Activated CD8-positive, alpha-beta memory T cell treated with anti-CD3 and anti-CD28 coated beads, Interleukin-2, amount 10 ng/mL, durations not matched to agents 7 days and 5 days (primary cell): ENCODE measurements at places on chromosomes 3 and 15. TPM values are rescaled to one million over a fixed set of nuclear protein-coding genes. Genes with fewer than 3 reads are reported as not detected.

DNA sequence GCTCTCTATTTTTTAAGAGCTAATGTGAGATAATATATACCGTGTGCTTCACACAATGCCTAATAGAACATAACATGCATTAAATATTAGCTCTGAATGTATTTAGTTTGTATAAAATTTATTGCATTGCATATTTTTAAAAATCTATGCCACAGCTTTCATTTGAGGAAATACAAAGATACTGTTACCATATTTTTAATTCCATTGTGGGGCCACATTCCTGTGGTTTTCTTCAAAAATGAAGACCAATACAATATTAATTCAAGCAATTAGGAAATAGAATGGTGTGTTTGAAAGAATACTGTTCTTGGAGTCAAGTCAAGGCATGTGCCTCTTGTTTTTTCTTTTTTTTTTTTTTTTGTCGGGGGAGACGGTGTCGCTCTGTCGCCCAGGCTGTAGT, 95.4 kb upstream of the CADPS start:
- no peak for DNase-seq

DNA sequence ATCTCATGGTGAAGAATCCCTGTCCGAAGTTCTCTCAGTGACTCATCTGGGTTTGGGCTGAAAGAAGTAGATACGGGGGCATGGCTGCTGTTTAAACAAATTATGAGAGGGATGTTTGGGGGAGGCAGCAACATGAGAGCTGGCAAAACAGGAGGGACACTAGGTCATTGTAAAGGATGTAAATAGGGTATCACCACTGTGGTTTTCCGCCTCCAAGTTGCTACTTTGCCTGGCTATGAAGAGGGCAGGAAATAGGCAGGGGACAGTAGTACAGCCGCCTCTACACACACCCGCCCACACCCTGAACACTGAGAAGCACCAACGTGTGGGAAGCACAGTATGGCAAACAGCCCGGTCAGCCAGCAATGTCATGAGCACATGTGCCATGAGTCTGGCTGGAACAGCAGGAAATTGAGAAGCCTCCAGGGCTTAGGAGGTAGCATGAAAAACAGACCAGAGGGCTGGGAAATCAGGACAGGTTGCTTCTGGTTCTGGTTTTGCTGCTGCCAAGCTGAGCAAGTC, 17.1 kb downstream of the HEXA start:
- no peak for DNase-seq

The WDR93 gene
- total RNA-seq, result not detected

- DNase-seq, result peak; percentile 36
These were observed 57.7 kb downstream of the ITGA11 start for GRCh38 chr15:68374168-68374745.

DNA sequence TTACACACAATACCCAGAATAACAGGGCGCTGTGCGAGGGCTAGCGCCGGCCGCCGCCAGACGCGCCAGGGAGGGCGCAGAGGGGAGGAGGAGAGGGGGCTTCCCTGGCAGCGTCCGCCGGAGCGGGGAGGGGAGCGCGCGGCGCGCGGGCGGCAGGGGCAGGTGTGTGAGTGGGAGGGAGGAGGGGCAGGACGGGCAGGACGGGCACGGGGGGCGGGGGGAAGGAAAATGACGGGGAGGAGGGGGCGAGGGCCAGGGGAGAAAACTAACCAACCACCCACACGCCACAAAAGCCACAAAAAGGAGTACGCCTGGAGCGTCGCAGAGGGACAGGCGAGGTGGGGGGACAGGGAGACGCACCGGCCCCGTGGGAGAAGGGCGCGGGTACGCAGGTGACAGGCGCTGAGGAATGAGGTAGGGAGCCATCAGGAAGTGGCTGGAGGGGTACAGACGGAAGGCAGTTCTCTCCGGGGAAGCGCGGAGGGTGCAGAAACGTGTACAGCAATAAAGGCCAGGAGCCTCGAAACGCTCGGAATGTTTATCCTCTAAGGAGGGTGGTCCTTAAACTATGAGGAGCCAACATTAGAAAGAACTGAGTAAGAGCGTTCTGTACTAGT, 610 bp upstream of the SATB1 start:
- peak; percentile 73 for DNase-seq

DNA sequence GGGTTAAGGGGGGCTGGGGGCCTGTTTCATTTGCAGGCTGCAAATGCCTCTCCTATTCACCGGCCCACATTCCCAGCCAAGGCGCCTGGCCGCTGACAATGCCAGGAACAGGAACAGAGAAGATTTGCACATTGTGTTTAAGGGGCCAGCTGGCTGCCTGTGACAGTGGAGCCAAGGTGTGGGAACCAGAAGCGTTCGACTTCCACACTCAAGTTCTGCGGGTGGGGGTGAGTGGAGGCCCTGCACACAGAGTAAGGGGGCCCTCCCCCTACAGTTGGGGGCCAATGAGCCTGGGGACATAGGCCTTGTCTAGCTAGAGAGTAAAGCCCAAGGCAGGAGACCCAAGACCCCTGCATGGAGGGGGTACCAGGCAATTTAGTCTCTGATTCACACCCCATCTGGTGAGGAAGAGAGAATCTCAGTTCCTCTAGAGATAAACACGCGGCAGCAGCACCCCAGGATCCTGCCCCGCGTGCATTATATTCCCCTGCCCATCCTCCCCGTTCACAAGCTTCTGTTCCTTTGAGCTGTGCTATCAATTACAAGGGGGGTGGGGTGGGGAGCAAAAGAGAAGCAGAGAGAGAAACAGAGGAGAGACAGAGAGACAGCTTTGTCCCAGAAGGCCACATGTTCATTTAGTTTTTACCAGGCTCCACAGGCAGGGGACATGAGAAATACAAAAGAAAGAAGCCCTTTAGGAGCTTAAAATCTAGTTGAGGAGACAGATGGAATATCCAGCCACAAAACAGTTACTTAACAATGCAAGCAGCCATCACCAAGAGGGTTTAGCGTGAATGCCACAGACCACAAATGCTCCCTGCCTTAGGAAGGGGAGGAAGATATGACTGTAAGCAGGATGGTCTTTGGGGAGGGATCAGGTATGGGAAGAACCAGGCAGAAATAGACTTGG, 9.2 kb downstream of the IGDCC3 start:
- no peak for DNase-seq

The KBTBD13 gene
- total RNA-seq, result not detected

The CD200R1 gene
- total RNA-seq, result 11.7 TPM

The CD86 gene
- total RNA-seq, result 25.3 TPM

DNA sequence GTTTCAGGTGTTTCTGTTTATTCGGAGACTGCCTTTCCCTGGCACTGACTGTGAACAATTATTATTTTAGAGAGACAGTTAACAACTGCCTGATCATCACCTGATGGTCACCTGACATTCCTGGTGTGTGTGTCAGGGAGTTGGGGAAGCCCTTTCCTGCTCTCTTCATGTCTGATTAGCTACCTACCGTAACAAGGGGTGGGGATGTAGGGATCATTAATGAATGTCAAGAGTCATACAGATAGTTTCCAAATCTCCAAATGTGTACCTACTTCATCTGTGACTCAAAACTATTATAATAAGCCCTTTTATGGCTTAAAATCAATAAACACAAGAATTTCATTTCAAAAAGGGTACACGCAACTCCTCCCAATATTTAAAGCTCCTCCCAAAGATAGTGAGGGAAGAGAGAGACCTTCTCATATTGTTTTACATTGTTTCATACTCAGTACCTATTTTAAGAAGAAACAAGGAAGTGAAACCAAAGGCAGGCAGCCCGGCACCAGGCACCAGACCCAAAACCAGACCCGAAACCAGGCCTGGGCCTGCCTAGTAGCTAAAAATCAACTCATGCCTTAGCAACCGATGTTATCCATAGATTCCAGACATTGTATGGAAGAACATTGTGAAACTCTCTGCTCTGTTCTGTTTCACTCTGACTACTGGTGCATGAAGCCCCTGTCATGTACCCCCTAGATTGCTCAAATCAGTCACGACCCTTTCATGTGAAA, 844.9 kb upstream of the ALCAM start:
- no peak for DNase-seq

DNA sequence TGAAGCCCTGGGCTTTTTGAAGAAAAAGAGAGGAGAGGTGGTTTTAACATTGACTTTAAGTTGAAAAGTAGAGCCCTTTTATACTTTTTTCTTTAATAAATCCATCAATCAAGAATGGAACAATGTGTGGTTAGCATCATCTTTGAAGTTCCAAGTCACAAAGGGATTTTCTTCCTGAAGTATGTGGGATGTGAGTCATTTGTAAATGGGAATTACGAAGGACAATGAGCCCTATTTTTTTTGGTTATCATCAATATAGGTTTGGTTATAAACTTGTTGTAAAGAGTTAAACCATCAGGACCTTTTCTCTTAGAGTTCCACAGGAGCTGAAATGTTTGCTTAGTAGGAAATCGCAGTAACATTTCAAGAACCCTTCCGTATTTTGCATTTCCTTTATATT, 38.3 kb downstream of the PIK3CA start:
- DNase-seq, result no peak

The CLDN11 gene
- total RNA-seq, result not detected

The PIK3R4 gene
- 30.6 TPM for total RNA-seq

- peak; percentile 60 for DNase-seq
These were observed 577 bp downstream of the ZNF148 start for GRCh38 chr3:125374501-125374995.

The ISY1 gene
- total RNA-seq, result 44.4 TPM

GRCh38 chr15:27956285-27956684, 142.8 kb downstream of the OCA2 start:
- no peak for DNase-seq

DNA sequence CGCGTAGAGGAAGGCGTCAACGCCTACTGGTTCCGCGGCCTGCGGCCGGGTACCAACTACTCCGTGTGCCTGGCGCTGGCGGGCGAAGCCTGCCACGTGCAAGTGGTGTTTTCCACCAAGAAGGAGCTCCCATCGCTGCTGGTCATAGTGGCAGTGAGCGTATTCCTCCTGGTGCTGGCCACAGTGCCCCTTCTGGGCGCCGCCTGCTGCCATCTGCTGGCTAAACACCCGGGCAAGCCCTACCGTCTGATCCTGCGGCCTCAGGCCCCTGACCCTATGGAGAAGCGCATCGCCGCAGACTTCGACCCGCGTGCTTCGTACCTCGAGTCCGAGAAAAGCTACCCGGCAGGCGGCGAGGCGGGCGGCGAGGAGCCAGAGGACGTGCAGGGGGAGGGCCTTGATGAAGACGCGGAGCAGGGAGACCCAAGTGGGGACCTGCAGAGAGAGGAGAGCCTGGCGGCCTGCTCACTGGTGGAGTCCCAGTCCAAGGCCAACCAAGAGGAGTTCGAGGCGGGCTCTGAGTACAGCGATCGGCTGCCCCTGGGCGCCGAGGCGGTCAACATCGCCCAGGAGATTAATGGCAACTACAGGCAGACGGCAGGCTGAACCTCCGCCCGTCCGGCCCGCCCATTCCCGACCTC, 4.1 kb downstream of the ISLR2 start:
- no peak for DNase-seq

- DNase-seq, result no peak
These were observed 125.3 kb upstream of the THBS1 start for GRCh38 chr15:39455471-39455991.

- DNase-seq, result peak; percentile 95
These were observed 40.0 kb downstream of the PTPN23 start for GRCh38 chr3:47420511-47421484.

- DNase-seq, result no peak
These were observed 1043.6 kb downstream of the TUSC7 start for GRCh38 chr3:117752984-117753717.

DNA sequence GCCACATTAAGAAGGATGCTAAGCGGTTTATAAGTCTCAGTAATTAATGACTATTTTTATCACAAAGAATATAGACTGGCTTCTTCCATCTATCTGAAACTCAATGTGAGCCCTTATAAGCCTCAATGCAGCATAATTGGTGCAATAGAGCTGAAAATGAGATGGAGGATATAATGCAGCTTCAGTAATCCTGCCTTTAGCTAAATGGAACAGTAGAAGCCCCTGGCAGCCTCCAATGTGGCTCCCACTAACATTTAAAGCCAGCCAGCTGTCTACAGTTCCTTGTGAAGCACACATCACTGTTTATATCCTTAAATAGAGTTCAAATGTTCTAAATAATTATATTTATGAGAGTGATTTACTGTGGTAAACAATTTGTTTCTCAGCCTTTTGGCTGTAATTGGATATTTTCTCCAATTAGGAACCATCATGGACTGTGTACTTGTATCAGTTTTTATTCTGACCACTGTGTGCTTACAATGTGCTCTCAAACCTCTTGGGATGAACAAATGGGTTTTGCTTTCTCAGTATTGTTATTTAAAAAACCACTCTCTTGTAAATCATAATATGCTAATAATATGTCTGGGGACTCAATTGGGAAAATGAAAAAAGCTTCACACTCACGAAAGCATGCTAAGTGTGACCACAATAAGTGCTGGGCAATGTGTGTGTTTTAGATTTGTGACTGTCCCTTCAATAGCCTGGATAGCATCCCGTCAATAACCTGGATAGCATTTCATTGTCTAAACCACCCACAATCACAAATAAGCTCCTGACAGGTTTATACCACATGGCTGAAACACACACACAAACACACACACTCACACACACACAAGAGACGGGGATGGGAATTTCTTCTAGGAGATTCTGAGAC, 366.6 kb downstream of the GBE1 start:
- DNase-seq, result no peak

DNA sequence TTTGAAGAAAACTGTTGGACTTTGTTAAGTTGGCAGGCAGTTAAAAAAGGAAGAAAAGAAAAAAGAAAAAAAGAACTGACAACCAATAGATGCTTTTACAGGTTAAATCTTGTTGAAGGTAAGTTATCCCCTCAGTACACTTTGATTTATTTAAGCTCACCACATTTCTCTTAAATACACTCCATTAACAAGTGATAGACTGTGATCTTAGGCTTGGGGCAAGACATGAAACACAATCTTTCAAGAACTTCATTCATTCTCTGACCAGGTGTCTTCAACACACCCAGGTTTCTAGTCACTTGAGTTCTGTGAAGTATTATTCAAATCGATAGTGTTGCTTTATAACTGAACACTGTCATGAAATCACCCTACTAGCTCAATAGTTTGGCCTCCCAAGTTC, 751.9 kb downstream of the ROBO1 start:
- no peak for DNase-seq

The MORC1 gene
- total RNA-seq, result not detected

GRCh38 chr3:144229953-144230352, 258.3 kb downstream of the DIPK2A start:
- DNase-seq, result no peak

The THPO gene
- not detected for total RNA-seq

The ABI3BP gene
- total RNA-seq, result 0.19 TPM

The ATG3 gene
- total RNA-seq, result 68.0 TPM

- no peak for DNase-seq
These were observed 3.6 kb upstream of the COL6A5 start for GRCh38 chr3:130341882-130342281.

The EXD1 gene
- not detected for total RNA-seq

GRCh38 chr3:61718565-61718964, 157.2 kb downstream of the PTPRG start:
- no peak for DNase-seq

The EPHA3 gene
- not detected for total RNA-seq

The SAXO2 gene
- not detected for total RNA-seq

The CERS3 gene
- not detected for total RNA-seq

The PKM gene
- total RNA-seq, result 1,764 TPM

The IL17RB gene
- total RNA-seq, result 2.4 TPM

The MGA gene
- total RNA-seq, result 33.5 TPM

The FGF7 gene
- total RNA-seq, result not detected
